Placental epithelial cell (primary cell): ENCODE measurements at places on chromosomes 2 and 18. TPM values are rescaled to one million over a fixed set of nuclear protein-coding genes. Genes with fewer than 3 reads are reported as not detected.

STARD6 gene
- total RNA-seq, result not detected in 2 replicates

PRSS56 gene
- total RNA-seq, result not detected in 2 replicates

PIEZO2 gene
- under 0.01 and 0.22 TPM in 2 replicates for total RNA-seq

PTPRN gene
- under 0.01 and 0.11 TPM in 2 replicates for total RNA-seq

ACVR2A gene
- 41.2 and 49.1 TPM in 2 replicates for total RNA-seq

ZAP70 gene
- 0.11 TPM in 1 of 2 replicates, not detected in the other for total RNA-seq

POMC gene
- total RNA-seq, result 1.2 and 4.2 TPM in 2 replicates

AMER3 gene
- not detected in 2 replicates for total RNA-seq

MTCL1 gene
- total RNA-seq, result 49.2 and 50.6 TPM in 2 replicates

SLC16A14 gene
- total RNA-seq, result 0.11 and 0.39 TPM in 2 replicates

MDH1B gene
- 0.43 and 3.9 TPM in 2 replicates for total RNA-seq
